ENCODE measurements at places on chromosomes 1 and 21. TPM values are rescaled to one million over a fixed set of nuclear protein-coding genes. Genes with fewer than 3 reads are reported as not detected.

Gene ZNF648
- total RNA-seq = 0.81 TPM

Gene OR2G3
- not detected for total RNA-seq

Gene TNFRSF1B
- total RNA-seq = 16.8 TPM

Gene SYT11
- 0.58 TPM for total RNA-seq

Gene TRIM67
- 0.03 TPM for total RNA-seq

Gene C1QC
- total RNA-seq = 76.0 TPM

Gene KRTAP19-1
- not detected for total RNA-seq

Gene LCA5L
- total RNA-seq = 0.68 TPM

Gene SFN
- total RNA-seq = 0.40 TPM

Gene HDAC1
- 29.8 TPM for total RNA-seq

Gene LRRC40
- 8.3 TPM for total RNA-seq

Gene UCK2
- 8.1 TPM for total RNA-seq

Gene NBPF4
- not detected for total RNA-seq

Gene IGSF9
- total RNA-seq = 17.0 TPM

Gene ADAMTS4
- total RNA-seq = 1.1 TPM

Gene STX12
- 14.4 TPM for total RNA-seq

Gene VCAM1
- total RNA-seq = 8.9 TPM

Gene FNBP1L
- 9.2 TPM for total RNA-seq

Gene PODN
- 3.0 TPM for total RNA-seq

Gene HCN3
- 2.5 TPM for total RNA-seq

Gene AHDC1
- 20.0 TPM for total RNA-seq

Gene KLF17
- total RNA-seq = not detected

Gene CFAP107
- total RNA-seq = not detected

Gene WDR47
- total RNA-seq = 2.4 TPM

Gene PDZK1IP1
- total RNA-seq = 1.3 TPM

Gene OR6K3
- total RNA-seq = not detected

Gene CELA3A
- total RNA-seq = 13.4 TPM

Gene BATF3
- total RNA-seq = 0.28 TPM

Gene SMCP
- not detected for total RNA-seq

Gene HUNK
- total RNA-seq = 0.55 TPM

Gene PDPN
- total RNA-seq = 0.33 TPM

Gene ETV3L
- not detected for total RNA-seq

Gene DDAH1
- 70.6 TPM for total RNA-seq

Gene SPOCD1
- 0.08 TPM for total RNA-seq

Gene FAM3B
- 0.91 TPM for total RNA-seq

Gene FAM151A
- total RNA-seq = 78.9 TPM

Gene TLR5
- 1.1 TPM for total RNA-seq
